ENCODE measurements at places on chromosomes 4 and X.

GRCh38 chrX:14902537-14902936 is 29.3 kb downstream of the MOSPD2 start:
- DNase-seq: no peak

- no peak for DNase-seq
Observed at GRCh38 chrX:123361371-123361770, 177.3 kb downstream of the GRIA3 start.

DNA sequence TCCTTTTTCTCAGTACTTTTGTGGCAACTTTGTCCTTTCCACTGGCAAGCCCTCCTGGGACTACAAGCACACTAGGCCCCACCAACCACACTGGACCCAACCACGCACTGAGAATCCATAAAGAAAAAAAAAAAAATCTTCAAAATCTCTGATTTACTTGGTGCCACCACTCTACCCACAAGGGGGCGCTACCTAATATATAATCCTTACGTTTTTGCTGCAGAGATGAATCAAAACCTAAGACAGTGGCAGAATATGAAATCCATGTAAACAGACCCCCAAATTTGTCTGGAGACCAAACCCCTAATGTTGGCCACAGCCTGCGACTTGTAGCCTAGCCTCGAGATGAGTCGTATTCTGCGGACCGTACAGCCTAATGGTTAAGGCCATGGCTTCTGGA is 63.5 kb upstream of the ARHGAP36 start:
- no peak for DNase-seq

DNA sequence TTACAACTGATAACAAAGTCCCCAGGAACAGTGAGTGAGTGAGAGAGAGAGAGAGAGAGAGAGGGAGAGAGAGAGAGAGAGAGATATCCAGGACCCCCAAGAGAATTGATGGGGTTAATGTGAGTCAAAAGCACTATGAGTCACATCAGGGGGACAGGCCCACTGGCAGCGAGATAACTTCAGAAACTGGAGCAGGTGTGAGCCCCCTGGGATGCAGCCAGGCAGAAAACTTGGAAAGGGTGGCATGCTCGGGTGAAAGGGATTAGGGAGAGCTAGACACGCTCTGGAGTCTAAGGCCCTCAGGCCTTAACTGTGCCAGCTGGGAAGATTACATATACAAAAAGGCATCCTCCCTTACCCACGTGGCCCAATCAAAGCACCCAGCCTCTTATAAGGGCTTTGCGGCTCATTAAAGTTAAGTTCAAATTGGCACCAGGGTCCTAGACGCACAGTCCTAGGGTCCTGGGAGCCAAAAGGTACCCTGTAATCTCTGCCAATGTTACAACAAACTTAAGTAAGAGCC is 841 bp downstream of the ACOT9 start:
- DNase-seq: no peak
